Fibroblast of villous mesenchyme (primary cell): ENCODE measurements at places on chromosomes 16 and 17. TPM values are rescaled to one million over a fixed set of nuclear protein-coding genes. Genes with fewer than 3 reads are reported as not detected.

KCNJ2 gene
- total RNA-seq = 0.64 and 0.86 TPM in 2 replicates

- no peak for DNase-seq
Observed at GRCh38 chr17:43224146-43224705, 4.2 kb downstream of the CCDC200 start.

DNA sequence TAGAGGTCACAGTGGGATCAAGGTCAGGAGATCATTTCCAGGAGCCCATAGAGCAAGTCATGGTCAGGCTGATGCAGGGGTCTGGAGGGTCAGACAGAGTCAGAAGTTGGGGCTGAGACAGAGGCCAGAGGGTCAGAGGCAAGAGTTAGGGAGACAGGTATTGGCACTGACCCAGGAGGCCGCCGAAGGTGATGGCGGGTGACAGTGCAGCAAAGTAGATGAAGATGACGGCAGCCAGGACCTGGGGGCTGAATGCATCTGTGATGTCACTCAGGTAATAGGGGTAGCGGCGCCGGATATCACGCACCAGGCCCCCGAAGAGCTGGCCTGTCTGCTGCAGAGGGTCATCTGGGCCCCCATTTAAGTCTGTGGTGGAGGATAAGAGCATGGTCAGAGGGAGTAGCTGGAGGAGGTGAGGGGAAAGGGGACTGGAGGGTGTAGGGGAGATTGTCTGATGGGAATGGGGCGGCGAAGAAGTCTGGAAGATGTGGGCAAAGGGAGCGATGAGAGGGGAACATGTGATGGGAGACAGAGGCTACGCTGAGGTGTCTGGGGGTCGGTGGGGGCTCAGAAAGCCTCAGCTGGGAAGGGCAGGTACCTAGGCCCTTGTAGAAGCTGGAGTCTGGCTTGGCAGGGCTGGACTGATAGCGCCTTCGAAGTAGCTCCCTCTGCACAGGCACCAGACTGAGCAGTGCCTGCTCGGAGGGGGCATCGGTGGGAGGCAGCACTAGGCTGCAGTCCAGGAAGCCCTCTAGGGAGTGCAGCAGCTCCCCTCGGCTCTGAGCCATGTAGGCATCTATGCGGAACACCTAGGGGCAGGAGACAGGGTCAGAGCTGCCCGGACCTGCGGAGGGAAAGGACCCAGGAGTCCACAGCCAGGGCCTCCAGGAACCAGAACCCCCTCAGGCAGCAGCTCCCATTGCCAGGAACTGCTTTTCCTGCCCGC, 9.8 kb downstream of the SLC4A1 start:
- no peak for DNase-seq

DNA sequence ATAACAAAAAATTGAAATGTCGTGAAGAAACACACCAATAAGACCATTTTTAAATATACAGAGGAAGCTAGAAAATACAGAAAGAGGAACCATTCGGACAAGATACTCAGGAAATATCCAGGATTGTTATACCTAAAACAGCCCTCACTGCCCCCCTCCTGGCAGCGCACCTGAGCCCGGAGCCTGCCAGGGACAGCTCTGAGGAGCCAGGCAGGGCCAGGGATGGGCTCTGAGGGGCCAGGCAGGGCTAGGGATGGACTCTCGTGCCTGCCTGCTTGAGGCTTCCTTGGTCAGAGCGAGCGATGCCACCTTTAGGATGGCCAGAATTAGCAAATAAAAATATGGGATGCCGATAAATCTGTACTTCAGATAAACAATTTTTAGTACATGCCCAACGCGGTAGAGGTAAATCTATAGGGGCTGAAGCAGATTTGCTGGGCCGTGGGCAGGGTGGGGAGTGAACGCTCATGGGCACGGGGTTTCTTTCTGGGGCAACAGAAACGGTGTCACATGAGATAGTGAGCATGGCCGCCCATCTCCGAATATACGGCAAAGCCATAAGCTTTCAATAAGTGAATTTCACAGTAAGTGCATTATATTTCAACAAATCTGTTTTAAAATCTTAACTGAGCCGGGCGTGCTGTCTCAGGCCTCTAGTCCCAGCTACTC, 18.2 kb upstream of the CSNK1D start:
- no peak for DNase-seq

RASL10B gene
- total RNA-seq = 6.4 and 12.1 TPM in 2 replicates

DNA sequence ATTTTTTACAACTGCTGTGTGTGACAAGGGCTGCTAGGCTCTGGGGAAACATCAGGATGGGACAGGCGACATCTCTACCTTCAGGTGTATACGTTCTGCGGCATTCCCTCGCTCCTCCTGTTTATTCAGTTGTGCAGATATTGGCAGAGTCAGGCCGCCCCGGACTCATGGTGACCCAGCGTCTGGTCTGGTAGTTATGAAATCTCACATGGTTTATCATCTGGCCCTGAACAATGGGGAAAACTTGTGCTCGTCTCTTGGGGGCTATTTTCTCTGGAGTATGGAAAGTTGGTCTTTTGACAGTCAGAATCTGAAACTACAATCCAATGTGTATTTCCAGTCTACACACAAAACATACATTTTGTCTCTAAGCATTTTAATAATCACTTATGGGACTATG, 3.3 kb downstream of the MARCHF10 start:
- DNase-seq = peak; percentile 77

TBC1D3H gene
- total RNA-seq = not detected in 2 replicates

DNA sequence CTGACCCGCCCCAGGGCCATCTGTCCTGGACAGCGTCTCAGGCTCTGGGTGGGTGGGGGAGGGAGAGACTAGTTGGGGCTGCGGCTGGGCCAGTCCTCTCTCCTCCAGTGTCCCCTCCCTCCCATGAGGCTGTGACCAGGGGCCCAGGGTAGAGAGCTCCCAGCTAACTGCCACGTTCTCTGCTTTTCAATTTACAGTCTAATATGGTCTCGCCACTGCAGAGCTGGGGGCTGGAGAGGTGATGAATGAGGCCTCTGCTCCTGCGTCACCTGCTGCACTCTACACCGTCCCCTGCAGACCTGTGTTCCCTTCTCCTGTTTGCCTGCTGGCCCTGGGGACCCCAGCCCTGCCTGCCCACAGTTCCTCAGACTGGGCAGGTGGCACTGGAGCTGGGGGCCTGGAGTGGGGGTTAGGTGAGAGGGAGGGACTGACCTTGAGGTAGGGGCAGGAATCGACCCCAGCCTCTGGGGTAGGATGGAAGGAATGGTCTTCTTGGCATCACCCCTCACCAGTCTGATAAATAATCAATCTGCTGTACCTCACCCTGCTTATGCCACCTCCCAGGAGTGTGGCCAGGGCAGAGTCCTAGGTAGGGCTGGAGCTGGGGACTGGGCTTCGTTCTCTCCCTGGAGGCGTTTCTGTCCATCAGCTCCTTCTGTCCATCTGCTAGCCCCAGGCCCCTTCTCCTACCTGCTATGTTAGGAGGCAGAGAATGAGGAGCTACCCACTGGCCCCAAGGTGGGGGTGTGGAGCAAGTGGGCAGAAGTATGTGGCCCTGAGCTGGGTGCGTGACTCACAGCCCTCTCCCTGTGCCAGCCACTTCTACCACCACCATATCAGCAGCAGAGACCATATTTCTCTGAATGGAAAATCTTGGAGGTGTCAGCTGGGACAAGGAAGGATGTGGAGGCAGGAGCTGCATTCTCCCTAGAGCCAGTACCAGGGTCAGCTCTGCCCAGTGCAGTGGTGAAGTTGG, 12.9 kb downstream of the SEZ6 start:
- no peak for DNase-seq

DNA sequence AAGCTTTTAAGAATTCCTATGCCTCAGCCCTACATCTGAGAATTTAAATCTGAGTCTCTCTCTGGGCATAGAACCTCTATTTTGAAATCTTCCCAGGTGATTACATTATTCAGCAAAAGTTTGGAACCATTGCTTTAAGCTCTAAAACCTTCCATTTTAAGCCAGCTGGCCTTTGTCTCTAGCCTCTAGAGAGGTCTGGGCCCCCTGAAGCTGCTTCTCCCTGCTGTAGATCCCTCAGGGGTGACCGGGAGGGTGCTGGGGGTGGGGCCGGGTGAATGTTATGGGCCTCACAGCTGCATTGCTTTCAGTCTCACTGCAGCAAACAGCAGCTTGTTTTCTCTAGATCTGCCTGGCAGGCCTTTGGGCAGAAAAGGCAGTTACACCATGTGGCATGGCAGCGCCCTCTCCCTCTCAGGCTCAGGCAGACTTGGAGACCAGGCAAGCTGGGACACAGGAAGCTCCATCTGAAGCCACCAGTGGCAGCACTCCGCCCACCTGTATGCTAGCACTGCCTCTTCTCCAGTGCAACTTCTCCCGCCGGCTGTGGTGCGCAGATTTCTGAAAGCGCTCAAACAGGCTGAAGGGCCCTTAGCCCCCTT, 66.3 kb downstream of the MPRIP start:
- DNase-seq = peak; percentile 57

SPDYE4 gene
- total RNA-seq = not detected in 2 replicates

DNA sequence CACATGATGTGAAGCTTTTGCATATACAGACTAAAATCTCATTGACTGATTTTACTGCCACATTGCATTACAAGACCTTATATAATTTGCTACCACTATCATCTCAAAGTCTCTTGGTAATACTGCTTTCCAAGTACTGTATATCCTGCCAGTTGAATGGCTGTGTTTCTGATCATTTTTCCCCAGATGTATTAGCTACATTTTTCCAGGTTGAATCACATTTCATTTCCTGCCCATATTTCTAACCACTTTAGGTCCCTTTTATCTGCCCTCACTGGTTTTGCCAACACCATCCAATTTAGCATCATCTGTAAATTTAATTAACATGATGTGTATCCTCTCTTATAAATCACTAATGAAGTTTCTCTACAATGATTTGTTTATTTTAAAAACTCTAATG, 365.7 kb upstream of the PMFBP1 start:
- DNase-seq = peak; percentile 38

- no peak for DNase-seq
Observed at GRCh38 chr17:4261452-4261851, 2.3 kb downstream of the ANKFY1 start.

DNA sequence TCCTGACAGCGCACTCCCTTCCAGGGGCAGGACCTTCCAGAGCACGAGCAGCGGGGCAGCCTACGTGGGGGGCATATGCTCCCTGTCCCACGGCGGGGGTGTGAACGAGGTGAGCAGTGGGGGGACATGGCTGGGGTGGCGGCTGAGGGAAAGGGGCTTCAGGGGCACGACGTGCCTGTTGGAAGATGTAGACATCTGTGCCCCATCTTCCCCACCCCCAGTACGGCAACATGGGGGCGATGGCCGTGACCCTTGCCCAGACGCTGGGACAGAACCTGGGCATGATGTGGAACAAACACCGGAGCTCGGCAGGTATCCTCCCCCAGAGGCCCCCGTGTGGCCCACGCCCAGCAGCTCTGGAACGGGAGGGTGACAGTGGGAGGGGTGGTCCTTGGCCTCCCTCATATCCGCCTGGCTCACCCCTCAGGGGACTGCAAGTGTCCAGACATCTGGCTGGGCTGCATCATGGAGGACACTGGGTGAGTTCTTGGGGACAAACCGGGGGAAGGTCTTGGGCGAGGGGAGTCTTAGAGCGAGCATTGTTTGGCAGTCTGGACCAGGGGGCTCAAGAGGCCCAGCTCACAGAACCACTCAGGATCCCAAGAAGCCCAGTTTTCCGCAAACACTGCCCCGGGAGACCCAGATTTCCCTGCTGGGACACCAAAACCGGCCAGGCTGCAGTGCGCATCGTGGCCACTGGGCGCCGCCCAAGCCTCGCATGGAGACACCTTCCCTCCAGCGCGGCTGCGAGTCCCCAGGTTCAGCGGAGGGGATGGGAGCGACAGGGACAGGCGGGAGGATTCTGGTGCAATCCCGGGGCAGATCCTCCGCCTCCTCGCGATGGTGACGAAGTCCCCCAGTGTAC, 15.7 kb downstream of the ADAM11 start:
- peak; percentile 65 for DNase-seq
